Omental fat pad (tissue), 4 donors: ENCODE measurements at places on chromosomes 11 and 22.
A peak's percentile ranks its signal among the peaks of the same experiment; 100 is the strongest.

GRCh38 chr11:1931341-1932104 lies 12.0 kb downstream of the TNNT3 start:
- DNase-seq: no peak

DNA sequence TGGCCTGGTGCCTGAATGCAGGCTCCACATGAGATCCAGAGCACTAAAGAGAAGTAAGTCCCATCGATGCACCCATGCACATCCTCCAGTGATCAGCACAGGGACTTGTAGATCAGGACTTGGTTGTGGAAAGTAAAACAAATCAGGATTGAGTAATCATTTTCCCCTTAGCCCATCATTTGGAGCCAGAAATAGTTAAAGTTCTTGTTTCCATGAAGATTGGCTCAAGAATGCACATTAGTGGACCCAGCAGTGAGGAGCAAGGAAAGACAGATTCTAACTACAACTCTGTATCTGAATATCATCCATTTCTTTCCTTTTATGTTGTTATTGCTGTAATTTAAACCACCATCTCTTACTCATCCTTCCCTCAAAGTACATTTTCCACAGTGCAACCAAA lies 19.1 kb downstream of the CCDC83 start:
- DNase-seq: no peak

DNA sequence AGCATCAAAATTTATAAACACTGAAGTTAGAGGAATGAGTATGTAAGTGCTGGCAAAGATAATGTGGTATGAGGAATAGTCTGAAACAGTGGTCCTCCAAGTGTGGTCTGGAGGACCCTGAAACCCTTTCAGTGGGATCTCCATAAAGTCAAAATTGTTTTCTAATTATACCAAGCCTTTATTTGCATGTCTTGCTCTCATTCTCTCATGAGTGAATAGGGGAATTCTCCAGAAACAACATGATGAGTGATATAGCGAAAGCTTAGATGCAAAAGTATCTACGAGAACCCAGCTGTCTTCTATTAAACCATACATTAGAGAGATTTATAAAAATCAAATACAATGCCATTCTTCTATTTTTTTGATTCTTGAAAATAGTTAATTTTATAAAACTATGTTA lies 145.0 kb upstream of the RAG2 start:
- DNase-seq: no peak

GRCh38 chr22:42511401-42511891 lies 8.2 kb downstream of the RRP7A start:
- DNase-seq: no peak

DNA sequence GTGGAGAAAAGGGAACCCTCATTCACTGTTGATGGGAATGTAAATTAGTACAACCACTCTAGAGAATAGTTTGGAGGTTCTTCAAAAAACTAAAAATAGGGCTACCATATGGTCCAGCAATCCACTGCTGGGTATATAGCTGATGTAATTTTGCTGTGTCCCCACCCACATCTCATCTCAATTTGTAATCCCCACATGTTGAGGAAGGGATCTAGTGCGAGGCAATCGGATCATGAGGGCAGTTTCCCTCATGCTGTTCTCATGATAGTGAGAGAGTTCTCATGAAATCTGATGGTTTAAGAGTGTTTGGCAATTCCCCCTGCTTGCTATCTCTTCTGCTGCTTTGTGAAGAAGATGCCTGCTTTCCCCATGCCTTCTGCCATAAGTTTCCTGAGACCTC lies 17.1 kb upstream of the OR52M1 start:
- no peak for DNase-seq

DNA sequence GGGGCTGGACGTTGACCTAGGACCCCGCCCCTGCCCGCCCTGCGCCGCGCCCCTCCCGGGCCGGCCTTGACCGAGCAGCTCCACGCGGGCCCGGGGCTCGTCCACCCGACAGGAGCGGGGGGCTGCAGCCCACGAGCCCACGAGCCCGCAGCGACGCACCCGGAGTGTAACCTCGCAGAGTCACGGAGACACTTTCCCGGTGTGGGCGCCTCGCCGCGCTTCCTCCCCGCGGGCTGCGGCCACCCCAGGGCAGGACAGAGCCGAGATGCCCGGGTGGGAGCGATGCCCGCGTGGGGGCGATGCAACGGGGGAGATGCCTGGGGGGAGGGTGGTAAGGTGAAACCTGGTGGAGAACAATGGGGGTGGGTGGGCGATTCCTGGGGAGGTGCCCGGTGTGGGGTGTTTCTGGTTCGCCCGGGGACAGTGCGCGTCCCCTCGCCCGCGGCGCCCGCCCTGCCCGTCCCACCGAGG lies 4.9 kb upstream of the ZBED4 start:
- DNase-seq: no peak

GRCh38 chr11:86041975-86042378 lies 26.9 kb downstream of the PICALM start:
- no peak for DNase-seq

- no peak for DNase-seq
These were observed 57.6 kb upstream of the CRYBB3 start for GRCh38 chr22:25142102-25142501.

- peak; percentile 41 for DNase-seq
These were observed 637 bp downstream of the DRD2 start for GRCh38 chr11:113474362-113475159.

DNA sequence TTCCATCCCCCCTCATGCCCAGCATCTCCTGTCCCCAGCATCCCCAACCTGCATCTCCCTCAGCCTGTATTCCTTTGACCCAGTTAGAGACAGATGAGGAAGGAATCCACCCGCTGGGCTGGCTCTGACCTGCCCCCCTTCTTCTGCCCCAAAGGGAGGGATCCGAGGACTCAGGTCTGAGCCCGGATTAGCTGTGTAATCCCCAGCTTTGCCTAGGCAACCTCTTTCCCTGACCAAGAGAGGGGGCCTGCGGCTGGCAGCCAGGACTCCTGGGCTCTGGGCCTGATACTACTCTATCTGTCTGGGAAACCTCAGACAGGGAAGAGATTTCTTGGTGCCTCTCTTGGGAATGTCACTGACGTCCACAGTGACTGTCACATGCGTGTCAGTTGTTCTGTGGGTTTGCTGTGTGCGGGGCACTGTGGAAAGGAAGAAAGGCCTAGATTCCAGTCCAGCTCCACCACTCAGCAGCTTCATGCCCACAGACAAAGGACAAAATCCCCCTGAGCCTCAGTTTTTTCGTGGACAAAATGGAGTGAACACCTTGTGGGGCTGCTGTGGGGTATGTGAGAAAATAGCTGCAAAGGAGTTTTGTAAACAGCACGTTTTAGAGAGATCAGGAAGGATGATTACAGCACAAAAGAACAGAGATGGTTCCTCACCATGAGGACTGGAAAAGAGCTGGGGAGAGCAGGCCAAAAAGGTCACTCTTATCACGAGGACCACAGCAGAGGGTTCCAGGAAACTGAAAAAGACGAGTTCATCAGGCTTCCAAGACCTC lies 1.3 kb upstream of the NDUFV1 start:
- no peak for DNase-seq

DNA sequence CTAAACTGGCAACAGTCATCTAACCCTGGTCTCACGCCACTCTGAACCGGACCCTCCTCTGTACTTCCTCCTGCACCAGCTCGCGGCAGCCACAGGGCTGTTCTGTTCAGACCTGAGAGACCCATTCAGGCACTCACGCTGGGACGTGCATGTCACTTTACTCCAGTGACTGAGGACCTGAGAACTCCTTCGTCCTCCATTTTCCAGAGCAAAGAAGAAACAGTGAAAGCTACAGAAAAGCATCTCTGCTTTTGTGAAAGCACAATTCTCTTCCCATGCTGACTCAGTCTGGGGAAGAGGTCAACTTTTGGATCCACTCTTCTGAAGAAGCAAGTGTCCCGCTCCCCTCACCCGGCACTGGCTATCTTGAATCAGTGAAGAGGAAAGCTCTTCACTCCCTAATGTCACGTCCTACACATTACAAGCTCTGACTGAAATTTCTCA lies 24.5 kb downstream of the PISD start:
- no peak for DNase-seq

- DNase-seq: no peak
These were observed 12.3 kb upstream of the MARK2 start for GRCh38 chr11:63826471-63827190.

- DNase-seq: no peak
These were observed 7.4 kb upstream of the MB start for GRCh38 chr22:35624547-35624946.
